ENCODE measurements at places on chromosomes 3 and 15.
A peak's percentile ranks its signal among the peaks of the same experiment; 100 is the strongest.

DNA sequence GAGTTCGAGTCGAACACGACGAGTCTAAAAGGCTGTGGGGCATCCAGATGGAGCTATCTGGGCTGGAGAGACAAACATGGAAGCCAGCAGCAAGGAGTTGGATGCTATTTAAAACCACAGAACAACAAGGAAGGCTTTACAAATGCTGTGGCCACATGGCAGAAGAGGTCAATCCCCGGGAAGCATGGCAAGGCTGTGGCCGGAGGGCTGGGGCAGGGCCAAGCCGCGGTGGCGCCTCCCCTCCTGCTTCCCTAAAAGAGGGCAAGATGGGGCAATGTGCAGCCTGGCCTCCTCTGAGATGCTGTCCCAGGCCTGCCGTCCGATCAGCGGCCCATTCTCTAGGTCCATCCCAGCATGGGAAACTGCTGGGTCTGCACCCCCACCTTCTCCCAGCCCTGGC is 139.1 kb downstream of the SRGAP3 start:
- no peak for DNase-seq

DNA sequence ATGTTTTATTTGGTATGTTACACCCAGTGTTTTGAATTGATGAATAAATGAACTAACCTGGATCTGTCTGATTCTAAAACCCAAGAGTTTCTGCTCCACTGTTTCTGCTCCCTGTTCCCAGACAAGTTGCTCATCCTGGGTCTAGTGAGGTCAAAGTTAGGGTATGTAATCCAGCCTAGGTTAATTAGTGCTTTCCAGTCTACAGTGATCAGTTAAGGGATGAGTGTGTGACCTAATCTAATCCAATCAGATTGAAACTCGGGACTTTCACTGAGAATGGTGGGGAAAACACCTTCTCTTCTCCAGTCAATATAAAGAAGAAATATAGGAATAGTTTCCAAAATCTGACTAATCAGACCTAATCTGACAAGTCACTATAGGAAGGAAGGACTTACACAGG is 27.8 kb upstream of the RHCG start:
- no peak for DNase-seq

GRCh38 chr3:76370749-76371520 is 585.6 kb upstream of the ZNF717 start:
- no peak for DNase-seq

GRCh38 chr15:39645138-39645975 is 64.5 kb downstream of the THBS1 start:
- DNase-seq = no peak

DNA sequence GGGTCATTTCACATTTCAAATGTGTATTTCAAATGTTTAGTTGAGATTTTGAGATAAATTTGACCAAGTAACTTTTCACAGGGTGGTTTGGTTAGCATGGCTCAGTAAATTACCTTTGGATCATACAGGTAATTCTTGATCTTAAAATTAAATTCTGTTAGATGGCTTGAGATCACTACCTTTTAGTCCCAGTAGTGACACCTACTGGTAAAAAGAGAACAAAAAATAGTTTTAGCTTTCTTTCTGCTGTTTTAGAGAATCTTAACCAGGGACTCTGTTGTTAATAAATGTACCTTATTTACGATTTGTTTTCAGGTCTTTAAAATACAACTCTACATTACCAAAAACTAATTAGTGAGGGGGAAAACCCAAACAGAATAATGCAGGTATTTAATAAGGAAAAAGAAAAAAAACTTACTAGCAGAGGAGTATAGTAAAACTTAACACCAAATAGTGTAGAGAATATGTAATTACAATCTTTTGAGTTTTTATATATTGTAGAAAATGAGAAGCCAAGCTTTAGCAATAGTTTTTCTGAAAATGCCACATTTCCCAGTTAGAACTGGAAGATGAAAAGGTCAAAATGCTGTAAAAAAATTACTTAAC is 620.3 kb upstream of the AGTR1 start:
- no peak for DNase-seq

DNA sequence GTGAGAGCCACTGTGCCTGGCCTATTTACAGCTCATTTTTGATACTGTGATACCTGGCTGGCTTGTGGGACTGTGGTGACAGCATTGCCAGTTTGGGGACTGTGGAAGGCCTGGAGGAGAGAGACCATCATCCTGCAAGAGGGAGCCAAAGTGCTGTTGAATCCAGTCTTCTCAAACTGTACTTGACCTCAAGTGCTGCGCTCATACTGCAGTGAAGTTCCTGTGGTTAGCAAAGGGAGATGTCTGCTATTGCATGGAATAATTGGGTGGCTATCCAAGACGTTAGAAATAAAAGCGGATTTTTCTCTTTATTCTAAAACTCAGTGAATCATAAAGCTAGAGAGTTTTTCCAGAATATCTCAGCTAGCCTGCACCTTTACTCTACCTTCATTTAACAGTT is 83.4 kb downstream of the CCK start:
- no peak for DNase-seq

DNA sequence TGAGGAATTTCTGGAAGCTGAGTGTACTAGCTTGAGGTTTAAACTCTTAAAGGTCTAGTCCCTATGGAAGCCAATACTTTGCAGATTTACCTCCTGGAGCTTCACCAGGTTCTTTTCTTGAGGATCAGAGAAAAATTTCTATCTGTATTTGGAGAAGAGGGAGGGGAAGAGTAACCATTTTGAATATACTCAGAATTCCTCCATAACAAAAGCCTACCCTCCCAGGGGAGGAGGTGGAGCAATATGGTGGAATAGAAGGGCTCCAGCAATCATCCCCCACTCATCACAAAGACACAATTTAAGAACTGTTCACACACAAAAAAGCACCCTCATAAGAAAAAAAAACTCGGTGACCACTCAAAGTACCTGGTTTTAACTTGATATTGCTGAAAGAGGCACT is 36.0 kb upstream of the PEX5L start:
- no peak for DNase-seq

- DNase-seq = no peak
Observed at GRCh38 chr3:137948400-137949072, 61.4 kb upstream of the CLDN18 start.

GRCh38 chr3:89622063-89622700 is 514.8 kb downstream of the EPHA3 start:
- DNase-seq = no peak

DNA sequence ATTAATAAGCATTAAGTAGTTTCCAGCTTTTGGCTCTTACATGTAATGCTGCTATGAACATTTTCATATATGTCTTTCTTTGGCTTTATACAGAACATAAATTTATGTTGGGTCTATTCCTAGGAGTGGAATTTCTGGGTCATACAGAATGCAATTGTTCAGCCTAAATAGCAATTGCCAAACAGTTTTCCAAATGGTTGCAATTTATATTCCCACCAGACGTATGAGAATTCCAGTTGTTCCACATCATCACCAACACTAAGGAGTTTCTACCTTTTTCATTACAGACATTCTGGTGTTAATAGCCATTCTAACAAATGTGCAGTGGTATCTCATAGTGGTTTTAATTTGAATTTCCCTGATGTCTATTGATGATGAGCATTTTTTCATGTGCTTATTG is 160.1 kb upstream of the TMC3 start:
- no peak for DNase-seq

GRCh38 chr3:11720917-11721411 is 77.2 kb upstream of the VGLL4 start:
- no peak for DNase-seq

DNA sequence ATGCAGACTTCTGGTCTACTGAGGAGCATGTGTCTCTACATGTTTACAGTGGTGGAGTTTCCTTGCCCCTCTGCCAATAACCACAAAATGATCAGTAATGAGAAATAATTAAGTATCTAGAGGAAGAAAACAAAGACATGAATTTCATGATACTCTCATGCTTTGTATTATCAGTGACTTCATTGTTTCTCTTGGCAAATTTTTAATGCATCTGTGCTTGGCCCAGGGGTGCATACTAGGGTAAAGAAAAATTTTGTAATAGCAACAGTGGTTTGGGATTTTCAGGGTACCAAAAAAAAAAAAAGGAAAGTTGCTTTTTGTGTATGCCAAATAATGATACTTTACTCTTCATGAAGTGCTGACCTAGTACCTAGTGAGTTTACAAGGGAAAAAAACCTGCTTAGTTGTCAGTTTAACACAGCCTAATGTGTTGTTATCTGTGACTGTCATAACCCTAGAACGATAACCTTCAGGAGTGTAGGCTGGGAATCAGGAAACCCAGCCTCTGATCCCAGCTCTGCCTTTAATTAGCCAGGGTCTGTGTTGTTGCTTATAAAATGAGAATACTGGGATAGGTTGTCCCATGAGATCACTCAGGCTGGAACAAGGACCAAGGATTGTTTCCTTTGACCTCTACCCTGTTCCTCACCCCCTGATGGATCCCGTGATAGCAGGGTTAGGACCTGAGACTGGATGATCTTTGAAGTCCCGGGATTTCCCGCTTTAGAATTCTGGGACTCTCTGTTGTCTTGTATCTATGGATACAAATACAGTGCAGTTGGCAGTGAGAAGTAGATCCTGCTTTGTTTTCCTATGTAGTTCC is 117.5 kb downstream of the CMSS1 start:
- no peak for DNase-seq

DNA sequence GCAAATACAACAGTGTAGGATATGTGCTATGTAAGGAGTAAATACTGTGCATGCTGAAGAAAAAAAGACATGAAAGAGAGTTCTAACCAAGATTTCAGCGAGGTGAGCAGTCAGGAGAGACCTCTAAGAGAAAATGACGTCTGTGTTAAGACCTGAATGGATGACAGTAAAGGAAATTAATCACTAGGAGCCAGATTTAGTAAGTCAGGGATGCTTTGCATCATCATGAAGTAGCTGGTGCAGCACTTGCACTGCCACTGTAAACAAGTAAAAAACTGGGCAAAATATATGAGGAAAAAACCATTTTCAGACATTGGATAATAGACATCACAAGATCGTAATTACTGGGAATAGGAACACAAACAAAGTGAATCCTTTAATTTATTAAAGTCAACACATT is 32.6 kb downstream of the RTP4 start:
- DNase-seq = no peak

GRCh38 chr15:50163719-50164410 is 18.1 kb upstream of the SLC27A2 start:
- no peak for DNase-seq

- no peak for DNase-seq
Observed at GRCh38 chr15:90479656-90480055, 50.1 kb upstream of the CRTC3 start.

GRCh38 chr3:107973152-107973551 is 117.7 kb downstream of the CD47 start:
- DNase-seq = no peak

DNA sequence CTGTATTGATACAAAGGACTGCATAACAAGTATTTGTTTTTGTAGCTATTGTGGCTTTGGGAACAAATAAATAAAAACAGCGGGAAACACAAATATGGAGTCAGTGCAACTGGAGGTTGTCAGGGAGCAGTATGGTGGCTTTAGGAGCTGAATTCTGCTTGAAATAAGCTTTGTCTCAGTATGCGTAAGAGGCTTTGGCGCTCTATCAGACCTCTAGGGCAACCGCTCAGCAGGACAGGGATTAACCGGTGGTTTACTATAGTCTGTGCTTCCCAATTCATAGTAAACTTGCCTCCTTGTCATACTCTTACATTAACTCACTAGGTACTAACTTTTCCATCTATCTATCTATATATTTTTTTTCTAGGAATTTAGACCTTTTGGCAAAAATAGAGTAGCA is 104.6 kb downstream of the ZIC1 start:
- no peak for DNase-seq

DNA sequence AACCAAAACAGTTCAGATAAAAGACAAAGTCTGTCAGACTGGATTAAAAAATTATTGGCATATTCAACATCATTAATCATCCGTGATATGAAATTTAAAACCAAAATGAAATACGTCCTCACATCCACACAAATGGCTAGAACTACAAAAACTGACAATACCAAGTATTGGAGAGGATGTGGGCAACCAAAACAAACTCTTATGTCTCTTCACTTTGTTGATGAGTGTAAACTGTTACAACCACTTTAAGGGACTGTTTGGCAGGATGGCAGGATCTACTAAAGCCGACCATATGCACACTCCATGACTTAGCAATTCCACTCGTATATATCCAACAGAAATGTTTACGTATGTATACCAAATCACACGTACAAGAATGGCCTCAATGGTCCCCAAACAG is 24.8 kb upstream of the C15orf40 start:
- no peak for DNase-seq

DNA sequence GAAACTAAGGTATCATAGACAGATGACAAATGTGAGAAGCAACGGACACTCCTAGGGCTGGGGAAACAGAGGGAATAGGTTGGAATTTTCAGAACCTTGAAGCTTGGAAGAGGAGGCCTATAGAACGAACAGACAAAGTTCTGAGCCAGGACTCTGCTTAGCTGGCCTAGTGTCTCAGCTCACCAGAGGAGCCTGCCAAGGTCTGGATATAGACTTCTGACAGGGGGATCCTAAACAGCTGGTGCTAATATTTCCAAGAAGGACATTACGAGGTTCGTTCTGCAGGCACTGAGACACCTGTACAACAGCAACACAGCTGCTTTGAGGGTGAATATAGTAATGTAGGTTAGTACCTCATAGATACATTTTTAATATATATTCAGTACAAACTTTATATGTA is 266.3 kb downstream of the CHL1 start:
- no peak for DNase-seq

- no peak for DNase-seq
Observed at GRCh38 chr3:177199206-177199760, 2.0 kb upstream of the TBL1XR1 start.

GRCh38 chr15:41483519-41483918 is 10.2 kb upstream of the ITPKA start:
- no peak for DNase-seq

- DNase-seq = no peak
Observed at GRCh38 chr15:91945385-91945784, 91.9 kb downstream of the SLCO3A1 start.

DNA sequence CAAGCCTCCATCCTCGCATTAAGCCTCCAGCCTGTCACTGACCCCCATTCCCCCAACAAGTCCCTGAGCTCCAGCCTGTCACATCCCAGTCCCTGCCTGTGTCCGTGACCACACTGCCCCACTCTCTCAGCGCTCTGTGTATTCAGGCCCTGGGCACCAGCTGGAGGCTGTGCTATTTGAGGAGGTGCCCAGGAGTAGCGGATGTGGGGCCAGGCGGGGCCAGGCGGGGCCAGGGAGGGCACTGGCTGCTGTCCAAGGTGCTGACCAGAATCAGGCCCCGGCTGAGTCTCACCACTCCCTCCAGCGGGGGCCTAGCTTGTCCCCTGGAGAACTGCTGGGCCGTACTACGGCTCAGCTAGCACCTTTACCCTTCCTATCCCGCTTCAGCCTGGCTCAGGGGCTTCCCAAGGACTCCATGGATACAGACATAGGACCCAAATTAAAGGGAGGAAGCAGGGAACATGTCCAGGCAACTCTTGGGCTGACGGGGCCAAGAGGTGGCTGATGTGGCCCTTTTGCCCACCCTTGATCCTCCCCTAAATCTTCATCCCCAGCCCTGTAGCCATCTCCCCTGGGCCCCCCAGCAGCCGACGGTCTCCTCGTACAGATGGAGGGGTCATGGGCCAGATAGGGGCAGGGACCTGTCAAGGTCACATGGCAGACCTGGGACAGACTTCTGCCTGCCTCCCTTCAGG is 1.1 kb downstream of the HHATL start:
- peak; percentile 17 for DNase-seq

- DNase-seq = no peak
Observed at GRCh38 chr15:62758126-62758951, 284.2 kb upstream of the TPM1 start.

- no peak for DNase-seq
Observed at GRCh38 chr15:64911311-64912186, at the start of gene ANKDD1A. TSS of gene ANKDD1A (plus strand) at chr15:64911902. CDS start at chr15:64911931, 29 bp downstream.

Measured in stimulated activated CD8-positive, alpha-beta memory T cell treated with anti-CD3 and anti-CD28 coated beads, Interleukin-4, amount 100 ng/mL, for 1 hour (primary cell).